Upper lobe of right lung (tissue), 1 donor: ENCODE measurements at places on chromosomes 5 and 9. TPM values are rescaled to one million over a fixed set of nuclear protein-coding genes. Genes with fewer than 3 reads are reported as not detected.

GABRA6 gene
- total RNA-seq, result not detected

FGF18 gene
- total RNA-seq, result 4.2 TPM

THBS4 gene
- total RNA-seq, result 1.2 TPM

DMRTA1 gene
- 1.8 TPM for total RNA-seq

- H3K4me3 ChIP-seq, result no peak overlapping the region
- no peaks in the 10 kb centered on the region for H3K4me1 ChIP-seq
- no peak for DNase-seq
Observed at GRCh38 chr5:59436364-59437148, 457.0 kb downstream of the PDE4D start.

DNA sequence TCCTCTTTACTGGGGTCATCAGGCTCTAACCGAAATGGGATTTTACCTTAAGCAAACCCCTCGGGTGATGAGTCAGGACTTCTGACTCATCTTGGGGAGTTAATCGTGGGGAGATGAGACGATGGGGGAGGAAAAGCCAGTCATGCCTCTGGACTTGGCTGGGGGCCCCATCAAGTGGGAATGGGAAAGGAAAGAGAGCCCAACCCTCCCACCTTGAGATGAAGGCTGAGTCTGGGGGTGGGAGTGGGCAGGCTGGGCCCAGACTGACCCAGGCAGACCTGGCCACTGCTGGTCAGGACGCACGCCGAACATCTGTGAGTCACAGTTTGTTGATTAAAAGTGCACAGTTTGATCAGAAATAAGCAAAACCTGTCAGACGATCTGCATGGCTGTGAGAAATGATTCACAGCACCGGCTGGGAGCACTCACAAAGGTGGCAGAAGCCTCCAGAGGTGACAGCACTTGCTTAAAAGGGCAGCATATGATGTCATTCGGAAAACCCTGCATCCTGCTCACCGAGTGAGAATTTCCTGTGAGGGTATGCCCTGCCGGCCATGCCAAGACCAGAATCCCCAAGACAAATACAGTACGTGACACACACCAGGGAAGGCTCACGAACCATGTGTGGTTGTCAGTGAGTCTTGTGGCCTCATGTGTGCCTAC lies 50.0 kb upstream of the SLC25A51 start:
- no peaks in the 10 kb centered on the region for H3K27me3 ChIP-seq
- peaks cover 6% of the 10 kb centered on the region for H3K4me1 ChIP-seq
- no peak for DNase-seq
- peaks cover 16% of the 10 kb centered on the region for H3K36me3 ChIP-seq

GRCh38 chr5:181163487-181164075 lies 16.2 kb downstream of the OR2V2 start:
- DNase-seq, result no peak
- no peaks in the 10 kb centered on the region for H3K36me3 ChIP-seq
- no peak overlapping the region for H3K27ac ChIP-seq
- peaks cover 42% of the 10 kb centered on the region for H3K27me3 ChIP-seq

DNA sequence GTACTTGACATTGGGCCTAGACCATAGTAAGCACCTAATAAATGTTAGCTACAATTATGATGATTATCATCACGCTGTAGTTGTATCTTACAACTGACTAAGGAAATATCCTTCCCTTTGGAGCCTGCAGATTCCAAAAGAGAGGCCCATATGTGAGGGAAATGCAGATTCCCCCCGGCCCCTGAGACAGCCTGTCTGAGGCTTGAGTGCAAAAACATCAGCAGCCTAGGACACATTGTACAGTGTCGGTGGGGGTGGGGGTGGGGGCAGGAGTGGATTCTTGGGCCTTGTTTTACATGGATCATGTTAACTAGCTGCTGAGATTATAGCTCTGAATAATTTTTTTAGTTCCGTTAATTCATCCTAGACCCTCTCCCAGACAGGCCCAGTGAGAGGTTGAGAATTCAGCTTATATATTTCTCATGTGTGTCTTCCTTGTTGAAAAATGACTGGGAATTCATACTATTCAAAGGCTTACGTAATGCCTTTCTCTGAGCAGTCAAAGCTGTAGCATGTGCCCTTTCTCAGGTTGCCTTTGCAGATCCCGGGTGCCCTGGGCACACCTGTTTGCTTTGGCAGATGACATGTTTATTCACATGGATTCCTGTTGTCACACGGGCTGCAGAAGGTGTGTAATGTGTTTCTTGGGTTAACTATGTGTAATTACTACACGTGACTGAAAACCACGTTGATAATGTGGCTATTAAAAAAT lies 262.8 kb downstream of the NR3C1 start:
- no peak for DNase-seq
- no peak overlapping the region for H3K4me3 ChIP-seq
- no peaks in the 10 kb centered on the region for H3K27me3 ChIP-seq
- no peak overlapping the region for H3K27ac ChIP-seq
- no peaks in the 10 kb centered on the region for H3K36me3 ChIP-seq
- peaks cover 21% of the 10 kb centered on the region for H3K4me1 ChIP-seq

GRCh38 chr9:83385317-83385716 lies 152.9 kb downstream of the FRMD3 start:
- no peaks in the 10 kb centered on the region for H3K27me3 ChIP-seq
- no peak for DNase-seq

DNA sequence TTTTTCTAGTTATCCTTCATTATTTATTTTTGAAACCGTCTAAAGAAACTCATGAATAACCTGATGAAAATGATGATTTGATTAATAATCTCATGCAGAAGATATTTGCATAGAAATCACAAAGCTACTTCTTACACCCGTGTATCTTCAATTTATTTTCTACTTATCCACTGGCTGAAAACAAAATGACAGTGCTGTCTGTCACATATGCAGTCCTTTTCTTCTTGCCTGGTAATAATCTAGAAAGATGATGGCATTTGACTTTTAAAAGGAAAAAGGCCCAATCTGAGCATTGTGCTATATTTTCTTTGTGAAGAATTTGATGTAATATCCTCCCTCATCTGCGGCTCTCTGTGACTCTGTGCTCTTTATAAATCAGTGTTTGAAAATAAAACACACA lies 253.3 kb downstream of the PRR16 start:
- H3K4me3 ChIP-seq, result no peak overlapping the region
- no peaks in the 10 kb centered on the region for H3K36me3 ChIP-seq
- no peak overlapping the region for H3K27ac ChIP-seq
- DNase-seq, result no peak
